ENCODE measurements at places on chromosomes 5 and 9.

DNA sequence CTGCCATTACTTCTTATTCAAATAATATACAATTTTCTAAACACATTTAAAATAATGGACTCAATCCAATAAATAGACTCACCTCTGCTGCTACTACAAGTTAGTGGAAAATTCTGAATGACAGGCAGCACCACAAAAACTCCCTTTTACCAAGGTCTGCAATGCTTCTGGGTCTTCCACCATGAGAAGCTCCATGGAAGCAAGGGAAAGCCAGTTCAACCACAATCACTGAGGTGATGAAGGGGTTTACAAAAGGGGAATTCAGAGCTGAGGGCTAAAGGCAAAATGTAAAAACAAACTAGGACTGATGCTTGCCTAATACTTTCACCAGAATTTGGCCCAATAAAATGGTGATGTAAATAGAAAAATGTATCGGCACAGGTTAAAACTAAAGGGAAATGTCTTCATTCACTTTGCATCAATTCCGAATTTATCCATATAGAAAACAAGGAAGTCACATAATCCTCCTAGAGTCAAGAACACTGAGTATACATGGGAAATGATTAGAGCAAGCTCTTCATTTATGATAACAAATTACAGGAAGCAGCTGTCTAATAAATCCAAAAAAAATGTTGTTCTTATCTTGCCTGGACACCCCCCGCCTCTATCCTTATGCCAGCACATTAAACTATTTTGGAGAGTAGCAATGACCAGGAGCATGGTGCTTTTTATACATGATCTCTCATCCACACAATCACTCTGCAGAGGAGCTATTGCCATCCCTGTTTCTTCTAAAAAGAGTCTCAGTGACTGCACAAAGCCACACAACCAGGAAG is 66.3 kb upstream of the NFIB start:
- DNase-seq = no peak

- peak; percentile 51 for DNase-seq
Measured at GRCh38 chr5:136133222-136133921, 727 bp downstream of the SMAD5 start.

DNA sequence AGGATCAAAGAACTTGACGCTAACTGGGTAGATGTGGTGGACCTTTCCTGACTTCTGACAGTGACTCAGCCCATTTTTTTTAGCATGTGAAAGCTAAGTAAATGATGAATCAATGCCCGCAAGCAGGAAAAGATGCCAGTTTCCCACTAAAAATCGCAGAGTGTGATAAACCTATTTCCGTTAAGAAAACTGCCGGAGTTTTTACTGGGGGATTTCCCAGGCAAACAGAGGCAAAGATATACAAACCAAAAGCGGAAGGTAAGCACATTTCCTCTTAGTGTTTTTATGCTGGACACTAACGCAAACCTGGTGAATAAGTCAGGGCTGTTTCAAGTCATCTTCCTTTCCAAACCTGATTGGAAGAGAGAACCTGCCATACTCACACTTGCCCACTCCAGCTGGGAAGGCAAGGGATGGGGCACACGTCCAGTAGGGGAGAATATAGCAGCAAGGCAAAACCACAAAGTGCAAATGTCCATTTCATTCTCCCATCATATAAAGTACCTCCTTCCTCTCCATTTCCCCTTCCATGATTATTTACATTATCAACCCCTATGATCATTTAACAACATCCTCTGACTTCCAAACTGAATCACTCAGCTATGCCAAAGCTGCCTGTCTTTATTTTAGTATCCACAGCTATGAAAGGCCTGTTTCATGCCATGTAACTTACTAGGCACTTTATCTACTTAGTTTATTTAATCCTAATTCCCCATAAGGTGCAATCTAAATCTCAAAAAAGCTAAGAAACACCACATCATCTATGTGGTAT is 349.7 kb upstream of the RFX3 start:
- peak; percentile 88 for DNase-seq

GRCh38 chr5:107146901-107147300 is 523.8 kb downstream of the EFNA5 start:
- no peak for DNase-seq

GRCh38 chr5:51622161-51622790 is 239.0 kb downstream of the ISL1 start:
- DNase-seq = no peak

- DNase-seq = no peak
Measured at GRCh38 chr5:152638996-152639552, 234.0 kb upstream of the NMUR2 start.

GRCh38 chr5:116409591-116410296 is 164.9 kb downstream of the SEMA6A start:
- DNase-seq = no peak

DNA sequence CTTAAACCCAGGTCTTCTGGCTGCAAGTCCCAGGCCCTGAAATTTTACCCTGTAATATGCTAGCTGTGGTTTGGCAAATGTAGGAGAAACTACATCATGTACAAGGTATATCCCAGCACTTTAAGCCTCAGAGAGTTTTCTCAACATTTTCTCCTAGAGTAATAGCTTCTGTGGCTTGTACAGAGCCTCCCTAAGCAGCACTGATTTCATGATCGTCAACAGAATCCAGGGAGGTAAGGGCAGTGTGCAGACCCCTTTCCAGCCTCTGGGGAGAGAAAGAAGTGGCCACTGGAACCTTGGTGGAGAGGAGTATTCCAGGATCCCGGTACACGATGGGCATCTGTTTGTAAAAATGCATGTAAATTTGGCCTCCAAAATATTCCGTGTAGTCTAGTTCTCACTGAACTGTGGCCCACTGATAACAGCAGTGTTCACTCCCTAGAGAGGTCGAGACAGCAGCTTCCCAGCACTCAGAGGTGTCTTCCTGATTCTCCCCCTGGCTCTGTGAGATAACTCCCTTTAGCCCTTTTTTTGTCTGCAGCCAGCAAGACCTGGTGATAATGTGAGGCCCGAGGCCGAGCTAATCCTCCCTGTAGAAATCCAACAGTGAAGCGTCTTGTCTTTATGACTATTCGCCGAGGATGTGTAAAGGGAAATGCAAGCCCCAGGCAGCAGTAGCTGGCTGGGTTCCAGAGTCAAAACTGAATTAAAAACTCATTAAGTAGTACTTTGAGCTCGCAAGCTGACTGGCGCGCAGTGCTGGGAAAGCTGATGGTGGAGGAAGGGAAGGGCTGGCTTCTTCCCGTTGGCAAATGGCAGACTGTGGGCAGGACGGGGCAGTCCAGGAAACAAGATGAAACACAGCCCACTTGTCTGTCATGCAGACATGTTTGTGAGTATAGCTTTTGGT is 59.0 kb downstream of the MAP1B start:
- peak; percentile 91 for DNase-seq

- no peak for DNase-seq
Measured at GRCh38 chr5:175895686-175896102, 24.3 kb downstream of the CPLX2 start.

- DNase-seq = peak; percentile 5
Measured at GRCh38 chr5:94969174-94969573, 315.7 kb downstream of the MCTP1 start.

- DNase-seq = no peak
Measured at GRCh38 chr9:110088099-110088498, 119.9 kb downstream of the C9orf152 start.

DNA sequence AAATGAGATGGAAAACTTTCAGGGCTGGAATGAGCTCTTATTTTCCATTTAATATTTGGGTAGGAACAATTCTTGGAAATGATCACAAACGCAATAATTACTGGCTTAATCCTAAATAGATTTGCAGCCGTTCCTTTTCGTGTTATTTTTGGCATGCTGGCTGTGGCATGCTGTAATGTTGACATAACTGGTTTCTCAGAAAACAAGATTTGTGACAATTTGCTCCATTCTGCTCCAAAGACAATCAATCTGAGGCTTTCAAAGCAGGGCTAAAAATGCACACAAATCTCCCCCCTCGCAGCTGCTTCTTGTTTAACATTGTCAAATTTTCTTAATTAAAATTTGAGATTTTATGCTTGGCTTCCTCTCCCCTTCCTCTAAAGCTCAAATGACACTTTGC is 151.2 kb downstream of the TTC39B start:
- DNase-seq = peak; percentile 40

- no peak for DNase-seq
Measured at GRCh38 chr5:143826951-143827444, 15.0 kb downstream of the HMHB1 start.

- no peak for DNase-seq
Measured at GRCh38 chr9:137025517-137025966, 2.5 kb downstream of the ABCA2 start.

- peak; percentile 47 for DNase-seq
Measured at GRCh38 chr9:93133681-93134014, 403 bp downstream of the NINJ1 start.

DNA sequence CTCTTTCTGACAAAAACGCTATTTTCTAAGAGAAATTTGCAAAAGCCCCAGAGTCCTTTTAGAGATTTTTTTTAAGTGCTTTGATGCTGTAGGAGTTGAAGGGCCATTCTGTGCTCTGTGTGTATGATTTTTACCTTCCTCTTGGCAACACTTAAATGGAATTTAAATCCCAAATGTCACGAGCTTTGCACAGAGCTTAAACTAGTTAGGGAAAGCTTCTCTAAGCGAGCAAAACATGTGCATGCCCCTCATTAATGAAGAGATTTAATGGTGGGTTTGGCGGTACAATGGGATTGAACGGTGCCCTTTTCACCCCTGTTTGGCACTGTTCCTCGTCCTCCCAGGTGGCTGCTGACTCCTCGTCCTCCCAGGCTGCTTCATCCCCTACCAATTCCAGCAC is 220.7 kb downstream of the DRD1 start:
- no peak for DNase-seq

GRCh38 chr9:76707510-76707909 is 56.7 kb upstream of the PCA3 start:
- no peak for DNase-seq

DNA sequence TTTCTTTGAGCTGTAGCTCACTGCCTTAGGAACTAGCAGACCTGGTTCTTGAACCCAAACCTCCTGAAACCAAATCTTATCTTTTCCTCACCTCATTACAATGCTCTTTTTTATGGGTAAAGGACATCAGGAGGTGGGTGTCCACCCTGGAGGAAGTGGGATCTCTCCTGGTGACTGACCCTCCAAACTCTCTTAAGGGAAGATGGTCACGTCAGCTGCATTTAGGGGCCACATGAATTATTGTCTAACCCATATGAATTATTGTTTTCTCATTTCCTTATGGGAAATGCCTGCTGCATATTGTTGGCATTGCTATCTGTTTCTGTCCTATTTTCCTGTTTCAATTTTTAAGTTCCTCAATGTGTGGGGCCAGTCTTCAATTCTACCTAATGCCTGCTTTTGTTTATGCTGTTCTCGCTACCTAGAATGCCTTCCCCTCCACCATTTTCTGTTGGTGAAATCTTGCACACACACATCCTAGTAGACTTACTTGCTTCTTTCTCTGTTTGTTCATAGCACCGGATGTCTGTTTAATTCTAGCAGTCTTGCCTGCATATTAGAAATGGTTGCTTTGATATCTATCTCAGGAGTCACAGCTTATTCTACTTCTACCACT is 22.0 kb upstream of the SPINK1 start:
- no peak for DNase-seq

GRCh38 chr5:38837932-38838331 is 7.9 kb upstream of the OSMR start:
- no peak for DNase-seq

DNA sequence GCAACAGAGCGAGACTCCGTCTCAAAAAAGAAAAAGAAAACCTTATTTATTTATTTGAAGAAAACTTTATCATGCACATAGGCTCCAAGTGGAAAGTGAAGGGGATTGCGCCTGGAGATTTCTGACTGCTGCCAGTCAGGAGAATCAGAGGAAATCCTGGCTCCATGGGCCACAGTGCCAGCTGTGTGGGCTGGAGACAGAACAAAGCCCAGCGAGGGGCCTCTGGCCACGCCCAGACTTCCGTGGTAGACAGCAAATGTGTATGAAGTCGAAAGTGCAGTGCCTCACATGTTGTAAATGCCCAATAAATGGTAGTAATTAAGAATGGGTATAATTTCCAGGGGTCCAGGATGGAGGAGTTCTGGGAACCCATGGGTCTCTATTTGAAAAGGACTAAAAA is 75.8 kb upstream of the WWC1 start:
- DNase-seq = no peak

DNA sequence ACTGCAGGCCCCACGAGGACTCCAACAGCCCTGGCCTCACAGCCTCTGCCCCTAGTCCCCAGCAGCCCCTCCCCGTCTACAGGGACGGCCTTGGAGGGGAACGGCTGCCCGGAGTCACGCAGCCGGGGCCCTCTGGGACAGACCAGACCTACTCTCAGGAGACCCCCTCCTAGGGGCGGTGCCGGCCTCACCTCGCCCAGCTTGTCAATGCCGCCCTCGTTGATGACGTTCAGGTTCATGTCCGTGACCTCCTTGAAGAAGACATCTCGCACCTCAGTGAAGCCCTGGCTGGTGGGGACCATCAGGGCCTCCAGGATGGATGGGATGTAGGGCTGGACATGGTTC is 58.6 kb downstream of the LRSAM1 start:
- no peak for DNase-seq

DNA sequence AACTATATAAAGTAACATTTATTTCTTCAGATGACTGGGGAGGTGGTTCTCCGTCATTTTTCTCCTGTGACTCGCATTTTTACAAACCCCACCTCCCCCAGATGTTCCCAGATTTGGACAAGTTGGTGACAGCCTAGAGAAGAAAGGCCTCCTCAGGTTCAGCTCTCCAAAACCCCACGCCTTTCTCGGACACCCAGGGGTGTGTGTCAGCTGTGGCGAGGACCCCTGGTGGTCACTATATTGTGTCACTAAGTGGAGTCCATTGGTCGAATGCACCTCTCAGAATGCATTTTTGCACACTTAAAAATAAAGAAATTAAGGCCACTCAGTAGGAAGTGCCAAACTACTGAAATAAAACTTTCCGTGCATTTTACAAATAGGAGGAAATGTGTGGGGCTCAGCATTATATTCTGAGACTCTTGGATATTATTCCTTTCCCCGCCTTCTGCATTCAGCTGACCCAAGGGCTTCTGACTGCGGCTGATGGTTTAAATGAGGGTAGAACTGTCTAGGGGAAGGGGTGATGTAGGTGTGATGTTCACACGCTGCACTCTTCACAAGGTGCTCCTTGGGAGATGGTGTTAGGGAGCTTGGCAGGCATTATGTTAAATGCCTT is 47.6 kb downstream of the ACO1 start:
- DNase-seq = peak; percentile 49

GRCh38 chr9:12811935-12812334 is 37.1 kb downstream of the LURAP1L start:
- DNase-seq = no peak

- DNase-seq = peak; percentile 18
Measured at GRCh38 chr9:36738318-36738976, 165.8 kb downstream of the MELK start.
